SJSA1 (cell line): ENCODE measurements at places on chromosomes 2 and 18.

GRCh38 chr2:67237288-67237687, 159.8 kb upstream of the ETAA1 start:
- no peak for DNase-seq
- no peaks in the 10 kb centered on the region for H3K36me3 ChIP-seq
- no peak overlapping the region for H3K4me3 ChIP-seq
- H3K27me3 ChIP-seq: no peaks in the 10 kb centered on the region
- no peak overlapping the region for H3K27ac ChIP-seq

- no peaks in the 10 kb centered on the region for H3K36me3 ChIP-seq
- no peak overlapping the region for H3K4me3 ChIP-seq
- no peak overlapping the region for H3K27ac ChIP-seq
- peaks cover 9% of the 10 kb centered on the region for H3K4me1 ChIP-seq
- no peak for DNase-seq
Observed at GRCh38 chr2:102256276-102256675, 55.1 kb upstream of the IL1RL1 start.

GRCh38 chr2:238362626-238363025, 42.3 kb downstream of the TRAF3IP1 start:
- H3K27me3 ChIP-seq: no peaks in the 10 kb centered on the region
- H3K36me3 ChIP-seq: peaks cover 13% of the 10 kb centered on the region
- H3K4me3 ChIP-seq: no peak overlapping the region
- H3K27ac ChIP-seq: no peak overlapping the region
- H3K4me1 ChIP-seq: no peaks in the 10 kb centered on the region

DNA sequence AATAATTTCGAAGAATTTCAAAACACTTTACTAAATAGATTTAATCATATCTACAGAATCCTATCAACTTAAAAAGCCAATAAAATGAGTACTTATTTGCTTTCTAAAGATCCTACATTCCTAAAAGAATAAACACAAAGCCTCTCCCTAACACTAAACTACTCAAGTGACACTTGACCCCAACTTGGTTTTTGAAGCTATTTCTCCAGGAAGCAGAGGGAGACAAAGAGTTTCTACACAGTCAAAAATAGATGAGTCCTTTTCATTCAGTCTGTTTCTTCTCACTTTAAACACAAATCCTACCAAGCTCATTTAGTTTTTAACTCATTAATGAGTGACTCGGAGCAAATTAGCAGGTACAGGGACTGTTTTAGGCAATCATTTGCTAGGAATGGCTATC, 2.1 kb downstream of the ATL2 start:
- peaks cover 24% of the 10 kb centered on the region for H3K36me3 ChIP-seq
- no peak overlapping the region for H3K4me3 ChIP-seq
- H3K4me1 ChIP-seq: peaks cover 14% of the 10 kb centered on the region
- H3K27ac ChIP-seq: no peak overlapping the region

DNA sequence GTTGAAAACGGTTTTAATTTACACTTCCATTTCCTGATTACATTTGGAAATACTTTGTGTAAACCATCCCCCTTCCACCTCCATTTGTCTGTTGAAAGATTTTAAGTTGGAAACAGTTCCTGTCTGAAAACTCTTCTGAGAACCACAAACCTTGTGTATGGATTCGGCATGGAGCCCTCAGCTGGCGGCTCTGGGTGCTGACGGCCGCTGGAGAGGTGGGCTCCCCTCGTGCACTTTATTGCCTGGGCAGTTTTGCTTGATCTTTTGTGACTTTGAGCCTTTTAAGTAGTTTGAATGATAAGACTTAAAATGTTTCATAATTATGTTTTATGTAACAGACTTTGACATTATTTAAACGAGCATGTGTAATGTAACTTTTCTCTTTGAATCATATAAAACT, 11.1 kb downstream of the KLF11 start:
- H3K27ac ChIP-seq: no peak overlapping the region
- H3K36me3 ChIP-seq: peaks cover 43% of the 10 kb centered on the region
- H3K4me1 ChIP-seq: peaks cover 18% of the 10 kb centered on the region
- DNase-seq: no peak

DNA sequence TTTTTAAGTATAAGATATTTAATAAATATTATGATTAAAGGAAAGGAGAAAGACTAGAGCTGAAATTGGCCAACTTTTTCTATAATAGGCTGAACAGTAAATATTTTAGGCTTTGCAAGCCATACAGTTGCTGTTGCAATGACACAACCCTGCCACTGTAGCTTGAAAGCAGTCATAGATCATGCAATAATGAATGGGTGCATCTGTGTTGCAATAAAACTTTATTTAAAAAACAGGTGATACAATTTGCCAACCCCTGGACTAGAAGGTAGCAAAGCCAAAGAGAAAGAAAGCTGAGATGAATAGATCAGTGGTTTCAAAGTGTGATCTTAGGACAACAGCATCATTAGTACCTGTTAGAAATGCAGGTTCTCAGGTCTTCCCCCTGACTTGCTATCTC, 219.1 kb downstream of the SETBP1 start:
- H3K27me3 ChIP-seq: no peaks in the 10 kb centered on the region
- no peaks in the 10 kb centered on the region for H3K36me3 ChIP-seq
- no peak overlapping the region for H3K27ac ChIP-seq
- H3K4me3 ChIP-seq: no peak overlapping the region
- H3K4me1 ChIP-seq: peaks cover under 1% of the 10 kb centered on the region

- H3K27me3 ChIP-seq: peaks cover 23% of the 10 kb centered on the region
- H3K4me1 ChIP-seq: peaks cover 13% of the 10 kb centered on the region
- H3K27ac ChIP-seq: peak overlapping the region; percentile 59
- peaks cover 28% of the 10 kb centered on the region for H3K36me3 ChIP-seq
- DNase-seq: no peak
Observed at GRCh38 chr18:22169889-22170420, 566 bp downstream of the GATA6 start.

- H3K27ac ChIP-seq: no peak overlapping the region
- DNase-seq: no peak
- peaks cover 2% of the 10 kb centered on the region for H3K4me1 ChIP-seq
- no peaks in the 10 kb centered on the region for H3K27me3 ChIP-seq
- H3K36me3 ChIP-seq: no peaks in the 10 kb centered on the region
Observed at GRCh38 chr2:176501617-176502016, 232.4 kb downstream of the MTX2 start.

DNA sequence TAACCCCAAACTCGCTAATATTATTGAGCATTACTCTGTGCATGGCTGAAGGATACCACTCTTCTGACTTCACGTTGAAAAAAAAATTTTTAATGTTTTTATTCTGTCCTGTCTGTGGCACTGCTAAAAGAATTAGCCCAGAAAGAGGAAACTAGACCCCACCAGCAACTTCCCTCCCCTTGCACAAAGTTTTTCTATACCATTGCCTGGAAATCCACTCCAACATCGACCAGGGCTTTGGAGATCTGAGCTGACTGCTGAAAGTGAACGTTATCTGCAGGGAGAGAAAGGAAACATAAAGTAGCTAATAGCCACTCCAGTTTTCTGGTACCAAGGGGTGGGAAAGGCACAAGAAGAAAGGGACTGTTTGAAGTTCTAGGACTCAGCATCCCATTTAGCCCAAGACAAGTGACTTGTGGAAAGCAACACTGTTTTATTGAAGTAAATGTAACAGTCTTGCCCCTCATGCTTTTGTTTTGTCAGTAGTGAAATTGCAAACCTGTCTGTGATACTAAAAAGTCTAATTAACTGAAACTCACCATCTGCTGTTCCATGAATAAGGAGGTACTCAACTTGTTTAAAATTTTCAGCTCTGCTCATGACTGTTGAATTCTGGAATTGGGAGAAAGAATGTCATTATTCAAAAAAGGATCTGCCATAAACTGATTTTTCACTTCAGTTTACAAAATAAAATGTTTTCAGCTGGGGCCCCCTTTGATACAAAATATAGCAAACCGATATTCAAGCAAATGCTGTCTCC, 79.1 kb downstream of the DPP4 start:
- H3K27ac ChIP-seq: no peak overlapping the region
- H3K36me3 ChIP-seq: no peaks in the 10 kb centered on the region
- no peaks in the 10 kb centered on the region for H3K4me1 ChIP-seq
- H3K27me3 ChIP-seq: peaks cover 2% of the 10 kb centered on the region; the same call in 1 of the 2 replicates
- no peak overlapping the region for H3K4me3 ChIP-seq

DNA sequence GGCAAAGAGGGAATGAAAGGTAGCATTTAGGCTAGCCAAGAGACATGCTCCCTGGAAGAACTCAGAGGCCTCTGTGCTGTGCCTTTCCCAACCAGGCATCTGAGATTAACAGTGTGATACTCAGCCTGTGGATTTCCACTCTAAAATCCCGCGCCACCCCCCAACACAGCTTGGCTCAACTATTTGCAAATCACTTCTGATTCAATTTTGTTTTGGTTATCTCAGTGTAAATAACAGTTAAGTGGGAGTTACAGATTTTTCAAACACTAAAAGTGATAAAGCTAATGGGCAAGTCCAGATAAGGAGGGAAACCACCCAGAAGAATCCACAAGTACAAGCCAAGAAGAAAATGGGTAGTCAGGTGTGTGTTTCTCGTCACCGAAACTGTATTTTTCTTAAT, 1.4 kb upstream of the NRP2 start:
- H3K4me1 ChIP-seq: peaks cover 38% of the 10 kb centered on the region
- no peaks in the 10 kb centered on the region for H3K27me3 ChIP-seq
- no peak for DNase-seq
- H3K27ac ChIP-seq: no peak overlapping the region
- no peak overlapping the region for H3K4me3 ChIP-seq

GRCh38 chr2:204791230-204791629, 246.0 kb downstream of the PARD3B start:
- H3K27me3 ChIP-seq: no peaks in the 10 kb centered on the region
- H3K4me3 ChIP-seq: no peak overlapping the region
- H3K27ac ChIP-seq: peak overlapping the region; percentile 20
- H3K36me3 ChIP-seq: no peaks in the 10 kb centered on the region

DNA sequence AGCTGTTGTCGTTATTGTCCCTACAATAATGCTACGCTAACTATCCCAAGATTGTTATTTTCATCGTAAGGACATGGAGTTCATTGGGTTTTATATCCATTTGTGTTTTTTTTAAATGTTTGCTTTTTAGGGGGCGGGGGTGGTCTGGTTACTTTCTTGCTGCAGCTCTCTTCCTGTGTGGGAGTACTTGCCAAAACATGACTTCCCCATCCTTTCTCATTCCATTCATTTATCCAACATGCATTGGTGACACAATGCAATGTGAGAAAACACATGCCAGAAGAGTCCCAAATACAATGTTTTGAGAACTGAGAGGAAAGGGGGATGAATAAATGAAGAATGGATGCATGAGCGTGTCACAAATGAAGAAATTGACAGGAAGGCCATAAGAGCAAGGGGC, 55.9 kb downstream of the E2F6 start:
- H3K4me3 ChIP-seq: no peak overlapping the region
- DNase-seq: no peak
- no peak overlapping the region for H3K27ac ChIP-seq
- H3K27me3 ChIP-seq: no peaks in the 10 kb centered on the region

DNA sequence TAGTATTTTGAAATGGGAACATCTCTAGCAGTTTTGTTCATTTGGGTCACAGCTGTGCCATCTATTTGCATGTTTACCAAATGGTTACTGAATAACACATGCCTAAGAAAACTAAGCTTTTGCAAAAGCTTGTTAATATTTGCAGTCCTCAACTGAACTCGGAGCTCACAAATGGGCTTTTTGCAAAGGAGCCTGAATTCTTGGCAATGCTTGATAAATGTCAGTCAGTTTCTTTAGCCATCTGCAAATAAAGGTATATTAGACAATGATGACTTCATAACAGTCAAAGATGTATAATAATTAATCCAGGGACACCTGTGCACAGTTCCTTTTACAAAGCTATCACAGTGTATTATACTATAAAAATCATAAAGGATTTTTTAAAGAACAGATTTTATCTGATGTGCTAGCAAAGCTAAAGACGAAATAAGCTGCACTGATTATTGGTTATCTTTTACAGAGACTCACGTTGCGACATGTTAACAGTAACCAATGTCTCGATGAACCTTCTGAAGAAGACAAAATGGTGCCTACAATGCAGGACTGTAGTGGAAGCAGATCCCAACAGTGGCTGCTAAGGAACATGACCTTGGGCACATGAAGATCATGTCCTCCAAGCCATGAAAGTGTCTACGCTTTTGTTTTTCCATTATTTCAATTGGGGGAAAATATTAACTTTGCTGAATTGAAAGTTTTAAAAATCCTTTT, 248.4 kb upstream of the KCNJ3 start:
- no peak overlapping the region for H3K27ac ChIP-seq
- no peaks in the 10 kb centered on the region for H3K27me3 ChIP-seq
- no peak overlapping the region for H3K4me3 ChIP-seq
- no peaks in the 10 kb centered on the region; the same call in 1 of the 2 replicates for H3K4me1 ChIP-seq
- DNase-seq: no peak

- DNase-seq: no peak
- no peak overlapping the region for H3K27ac ChIP-seq
- peak overlapping the region; percentile 51 for H3K4me3 ChIP-seq
Observed at GRCh38 chr2:190318931-190319554, 583 bp downstream of the HIBCH start.

GRCh38 chr18:23730857-23731256, 41.6 kb downstream of the LAMA3 start:
- 0 out of 2 replicates have a peak, but pooled peaks cover 2% of the 10 kb centered on the region for H3K27me3 ChIP-seq
- no peak overlapping the region for H3K27ac ChIP-seq
- H3K4me1 ChIP-seq: no peaks in the 10 kb centered on the region
- no peak for DNase-seq
